CD4-positive, alpha-beta T cell treated with Interleukin-4 for 1 hour (primary cell): ENCODE measurements at places on chromosomes 3 and 15.

- no peak for DNase-seq
These were observed 291.0 kb upstream of the TGFBR2 start for GRCh38 chr3:30315447-30315846.

DNA sequence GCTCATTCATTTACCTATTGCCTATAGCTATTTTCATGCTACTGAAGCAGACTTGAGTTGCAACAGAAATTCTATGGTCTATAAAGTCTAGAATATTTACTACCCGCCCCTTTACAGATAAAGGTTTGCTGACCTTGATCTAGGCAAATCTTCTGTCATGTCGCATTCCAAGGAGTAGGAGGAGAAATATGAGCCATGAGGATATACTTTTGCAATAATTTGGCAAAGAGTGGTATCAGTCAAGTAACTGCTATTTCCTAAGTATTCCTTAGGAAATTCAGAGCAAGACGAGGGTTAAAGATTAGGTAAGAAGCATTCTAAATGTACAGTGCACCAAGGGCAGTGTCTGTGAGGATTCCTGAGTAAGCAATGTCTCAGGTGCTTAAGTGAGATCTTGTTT lies 121.0 kb upstream of the NUDT16 start:
- DNase-seq = no peak

DNA sequence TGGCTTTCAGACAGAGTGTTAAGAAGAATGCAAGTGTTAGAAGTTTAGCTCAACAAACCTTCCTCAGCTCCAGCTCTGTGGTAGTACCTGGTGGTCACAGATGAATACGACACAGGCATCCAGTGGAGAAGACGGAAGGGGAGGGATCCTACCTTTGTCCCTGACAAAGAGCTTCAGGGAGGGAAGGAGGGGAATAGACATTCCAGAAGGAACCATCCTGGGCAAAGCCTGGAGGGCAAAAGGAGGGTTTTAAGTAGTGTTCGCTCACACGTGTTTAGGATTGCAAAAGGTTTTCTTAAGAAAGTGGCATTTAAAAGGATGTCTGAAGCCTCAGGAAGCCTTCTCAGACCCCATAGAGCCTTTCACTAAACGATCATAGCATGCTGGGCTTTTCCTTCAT lies 2.8 kb downstream of the CHCHD4 start:
- no peak for DNase-seq

- peak; percentile 43 for DNase-seq
These were observed 1.3 kb downstream of the TOP2B start for GRCh38 chr3:25663347-25663868.

- DNase-seq = no peak
These were observed 151.7 kb downstream of the C3orf38 start for GRCh38 chr3:88301273-88301995.

DNA sequence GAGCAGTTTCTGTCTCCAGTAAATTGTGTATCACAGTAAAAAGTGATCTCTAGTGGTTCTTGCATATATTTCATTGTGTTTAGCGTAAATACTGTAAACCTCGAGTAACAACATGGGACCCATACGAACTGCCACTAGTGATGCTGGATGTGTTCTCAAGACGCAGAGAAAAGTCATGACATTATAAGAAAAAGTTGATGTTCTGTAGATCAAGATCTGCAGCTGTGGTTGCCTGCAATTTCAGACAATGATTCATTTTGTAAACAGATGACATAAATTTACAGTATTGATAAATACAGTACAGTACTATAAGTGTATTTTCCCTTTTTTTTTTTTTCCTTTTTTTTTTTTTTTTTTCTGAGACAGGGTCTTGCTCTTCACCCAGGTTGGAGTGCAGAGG lies 100.1 kb downstream of the DPH6 start:
- DNase-seq = no peak

- no peak for DNase-seq
These were observed 79.0 kb downstream of the NR2E3 start for GRCh38 chr15:71889385-71889784.

DNA sequence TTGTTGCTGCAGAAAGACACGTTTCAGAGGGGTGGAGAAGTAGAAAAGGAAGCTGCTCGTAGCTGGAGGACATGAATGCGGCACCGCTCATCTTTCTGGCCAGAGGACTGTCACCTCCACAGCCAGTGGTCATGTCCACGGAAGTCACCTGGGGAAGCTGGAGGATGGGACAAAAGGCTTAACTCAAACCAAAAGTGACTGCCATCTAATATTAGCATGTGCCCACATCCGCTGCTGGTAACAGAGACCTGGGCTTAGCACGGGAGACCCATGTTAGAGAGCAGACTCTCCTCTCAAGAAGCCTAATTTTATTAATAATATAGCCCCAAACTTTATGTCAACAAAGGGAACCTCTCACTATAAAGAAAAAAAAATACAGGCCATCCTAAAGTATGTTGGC lies 5.9 kb downstream of the MEX3B start:
- DNase-seq = no peak

GRCh38 chr3:51371943-51372557 lies 13.0 kb upstream of the MANF start:
- DNase-seq = peak; percentile 70
